Sigmoid colon (tissue), 7 donors: ENCODE measurements at places on chromosomes 7 and 10. TPM values are rescaled to one million over a fixed set of nuclear protein-coding genes. Genes with fewer than 3 reads are reported as not detected.

DNA sequence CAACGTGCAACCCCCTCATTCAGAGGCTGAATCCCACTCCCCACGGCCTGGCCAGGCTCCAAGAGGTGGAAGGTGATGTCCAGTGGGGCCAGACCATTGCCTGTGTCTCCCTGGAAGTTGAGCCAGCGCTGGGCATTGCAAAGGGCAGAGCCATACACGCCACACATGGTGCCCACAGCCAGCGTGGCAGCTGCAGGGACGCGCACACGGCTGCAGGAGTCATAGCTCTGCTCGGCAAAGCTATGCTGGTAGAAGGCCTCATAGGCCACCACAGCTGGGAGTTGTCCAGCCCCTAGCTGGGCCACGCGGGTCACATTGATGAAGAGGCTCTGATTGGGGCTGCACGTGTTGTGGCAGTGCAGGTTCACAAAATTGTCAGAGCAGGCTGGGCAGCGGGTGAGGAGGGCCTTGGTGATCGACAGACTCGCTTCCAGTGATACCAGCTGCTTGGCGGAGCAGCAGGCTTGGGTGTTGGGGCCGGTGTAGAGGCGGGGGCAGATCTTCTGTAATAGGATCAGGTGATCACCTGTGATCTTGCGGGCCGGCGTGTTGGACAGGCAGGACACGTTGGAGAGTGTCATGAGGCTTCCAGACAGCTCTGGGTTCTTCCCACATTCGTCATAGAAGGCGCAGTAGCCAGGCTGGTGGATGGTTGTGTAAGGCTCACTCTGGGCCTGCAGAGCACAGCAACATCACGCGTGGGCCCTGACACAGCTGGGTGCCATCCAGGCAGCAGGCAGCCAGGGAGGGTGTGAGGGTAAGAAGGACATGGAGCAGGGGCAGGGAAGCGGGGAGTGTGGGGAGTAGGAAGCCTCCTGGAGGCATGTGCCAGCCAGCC lies 1.2 kb downstream of the NPC1L1 start:
- no peak for DNase-seq
- no peaks in the 10 kb centered on the region for H3K36me3 ChIP-seq
- H3K4me3 ChIP-seq = no peak overlapping the region
- H3K27ac ChIP-seq = no peak overlapping the region
- H3K27me3 ChIP-seq = no peaks in the 10 kb centered on the region

AMZ1 gene
- not detected for total RNA-seq

CALML5 gene
- total RNA-seq = not detected

GRCh38 chr10:110364531-110364937 lies 59.8 kb upstream of the SMNDC1 start:
- H3K27ac ChIP-seq = no peak overlapping the region
- no peak for DNase-seq
- H3K4me3 ChIP-seq = no peak overlapping the region
- no peaks in the 10 kb centered on the region for H3K4me1 ChIP-seq

GRCh38 chr7:6012355-6013104 lies 3.5 kb downstream of the AIMP2 start:
- no peak overlapping the region for H3K4me3 ChIP-seq
- no peak for DNase-seq
- no peaks in the 10 kb centered on the region for H3K27me3 ChIP-seq
- peak overlapping the region; percentile 96 for H3K27ac ChIP-seq
- peaks cover 53% of the 10 kb centered on the region for H3K4me1 ChIP-seq
- H3K36me3 ChIP-seq = peaks cover 11% of the 10 kb centered on the region
